BJ (cell line): ENCODE measurements at places on chromosomes 1 and 21.
A peak's percentile ranks its signal among the peaks of the same experiment; 100 is the strongest.

GRCh38 chr1:212286556-212287131 is 1.4 kb downstream of the PPP2R5A start:
- no peak for DNase-seq

GRCh38 chr1:47886141-47886540 is 111.0 kb downstream of the TRABD2B start:
- no peak for DNase-seq

GRCh38 chr1:95916616-95917015 is 682.6 kb downstream of the RWDD3 start:
- DNase-seq: no peak

DNA sequence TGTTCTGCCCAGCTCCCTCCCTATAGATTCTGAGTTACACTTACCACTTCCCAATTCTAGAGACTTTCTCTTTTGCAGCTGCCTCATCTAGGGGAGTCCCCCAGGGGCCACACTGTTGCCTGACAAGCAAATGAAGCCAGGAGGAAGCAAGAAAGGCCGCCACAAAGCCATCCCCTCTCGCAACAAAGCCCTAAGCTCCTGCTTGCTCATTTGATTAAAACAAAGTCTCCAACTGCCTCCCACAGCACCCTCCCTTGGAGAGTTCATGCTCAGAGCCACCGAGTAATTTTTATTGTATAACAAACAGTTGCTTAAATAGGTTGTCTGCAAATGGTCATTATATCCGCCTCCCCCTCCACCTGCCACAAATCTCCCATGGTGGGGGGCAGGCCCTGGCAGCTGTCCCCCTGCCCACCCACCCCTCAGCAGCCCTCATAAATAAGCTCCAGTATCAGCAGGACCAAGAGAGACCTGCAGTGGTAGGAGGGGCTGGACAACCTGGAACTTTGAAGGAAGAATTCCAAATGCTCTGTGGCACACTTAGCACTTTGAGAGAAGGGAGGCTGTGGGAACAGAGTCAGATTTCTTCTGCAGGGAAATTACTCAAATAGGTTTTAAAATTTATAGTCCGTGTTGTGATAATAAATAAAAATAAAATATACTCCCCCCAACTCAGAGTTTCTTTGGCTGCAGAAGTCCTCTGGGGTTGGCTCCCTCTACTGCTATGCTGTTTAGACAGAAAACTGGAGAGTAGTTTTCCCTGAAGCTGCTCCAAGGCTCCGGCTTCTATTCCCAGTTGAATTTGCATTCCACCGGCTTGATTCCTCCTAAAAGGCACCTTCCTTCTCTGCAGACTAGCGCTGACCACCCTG is 237.5 kb downstream of the TTLL7 start:
- no peak for DNase-seq

GRCh38 chr21:45997205-45997494 is 15.6 kb downstream of the COL6A1 start:
- DNase-seq: no peak

GRCh38 chr1:221405146-221405545 is 336.7 kb downstream of the DUSP10 start:
- no peak for DNase-seq

GRCh38 chr1:109659145-109659544 is 3.2 kb downstream of the GSTM4 start:
- no peak for DNase-seq

DNA sequence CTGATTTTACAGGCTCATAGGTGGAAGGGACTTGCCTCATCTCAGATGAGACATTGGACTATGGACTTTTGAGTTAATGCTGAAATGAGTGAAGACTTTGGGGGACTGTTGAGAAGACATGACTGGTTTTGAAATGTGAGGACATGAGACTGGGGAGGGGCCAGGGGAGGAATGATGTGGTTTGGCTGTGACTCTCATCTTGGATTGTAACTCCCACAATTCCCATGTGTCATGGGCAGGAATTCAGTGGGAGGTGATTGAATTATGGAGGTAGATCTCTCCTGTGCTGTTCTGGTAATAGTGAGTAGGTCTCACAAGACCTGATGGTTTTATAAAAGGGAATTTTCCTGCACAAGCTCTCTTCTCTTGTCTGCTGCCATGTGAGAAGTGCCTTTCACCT is 20.8 kb downstream of the SCYL3 start:
- DNase-seq: no peak

DNA sequence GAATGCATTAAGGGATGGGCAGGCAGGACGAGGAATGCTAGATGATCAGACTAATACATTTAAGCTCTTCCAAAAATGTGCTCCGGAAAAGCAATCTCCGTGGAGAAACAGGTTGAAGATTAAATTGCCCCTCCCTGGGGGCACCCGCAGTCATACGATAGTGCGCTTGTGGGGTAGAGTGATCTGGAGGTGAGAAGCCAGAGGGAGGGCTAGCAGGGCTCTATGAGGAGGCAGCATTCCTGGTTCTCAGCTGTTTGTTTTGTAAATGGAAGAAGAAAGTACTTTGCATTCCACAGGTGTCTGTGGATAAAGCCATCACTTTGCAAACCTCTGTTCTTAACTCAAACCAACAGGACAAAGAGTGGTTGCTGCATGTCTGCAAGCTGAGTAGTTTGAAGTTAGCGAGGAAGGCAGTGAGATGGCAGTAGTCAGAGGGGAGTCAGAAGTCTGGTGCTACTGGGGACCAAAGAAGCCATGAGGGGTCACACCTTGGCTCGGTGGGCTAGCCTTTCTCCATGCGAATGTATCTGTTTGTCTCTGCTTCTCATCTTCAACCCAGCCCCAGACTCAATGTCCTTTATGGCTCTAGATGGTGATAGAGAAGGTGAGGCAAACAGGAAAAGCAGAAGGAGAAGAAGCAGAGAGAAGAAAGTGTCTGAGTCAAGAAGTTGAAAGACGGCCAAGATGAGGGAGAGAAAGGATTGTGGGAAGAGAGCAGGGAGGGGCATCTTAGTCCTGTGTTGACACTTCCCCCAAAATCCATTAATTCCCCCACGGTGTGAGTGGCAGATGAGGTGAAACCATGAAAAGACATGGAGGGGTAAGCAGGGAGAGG is 65.2 kb upstream of the GJA8 start:
- DNase-seq: no peak

- no peak for DNase-seq
Measured at GRCh38 chr1:53255031-53255430, 16.7 kb upstream of the MAGOH start.

GRCh38 chr1:68028566-68028965 is 21.9 kb downstream of the DIRAS3 start:
- DNase-seq: no peak

- DNase-seq: no peak
Measured at GRCh38 chr1:50378770-50379169, 44.5 kb downstream of the DMRTA2 start.

GRCh38 chr1:231665101-231665500 is 38.5 kb downstream of the DISC1 start:
- DNase-seq: no peak

DNA sequence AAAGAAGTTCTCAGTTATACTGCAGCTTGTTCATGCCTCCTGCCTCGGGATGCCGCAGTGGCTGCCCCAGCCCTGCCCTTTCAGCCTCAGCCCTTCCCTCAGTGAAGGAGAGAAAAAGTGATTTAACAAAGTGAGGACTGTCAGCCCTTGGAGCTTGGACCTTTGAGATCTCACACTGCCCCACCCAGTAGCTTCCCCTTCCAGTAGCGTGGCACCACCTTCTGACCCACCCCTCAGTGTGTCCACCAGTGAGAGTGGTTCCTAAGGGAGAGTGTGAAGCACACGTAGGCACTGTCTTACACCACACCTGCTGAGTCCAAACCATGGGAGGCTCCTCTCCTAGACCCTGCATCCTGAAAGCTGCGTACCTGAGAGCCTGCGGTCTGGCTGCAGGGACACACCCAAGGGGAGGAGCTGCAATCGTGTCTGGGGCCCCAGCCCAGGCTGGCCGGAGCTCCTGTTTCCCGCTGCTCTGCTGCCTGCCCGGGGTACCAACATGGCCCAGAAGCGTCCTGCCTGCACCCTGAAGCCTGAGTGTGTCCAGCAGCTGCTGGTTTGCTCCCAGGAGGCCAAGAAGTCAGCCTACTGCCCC is at the start of gene CDA:
Gene CDA, plus strand, starts transcription at position 464 of the 592 bp plus-strand sequence. Its CDS starts 33 bp downstream, at position 497.
- DNase-seq: no peak

GRCh38 chr1:168689726-168690602 is 39.0 kb downstream of the DPT start:
- no peak for DNase-seq

GRCh38 chr1:209561532-209561931 is 22.0 kb upstream of the CAMK1G start:
- no peak for DNase-seq

GRCh38 chr1:162342452-162342983 is 34.1 kb downstream of the SPATA46 start:
- no peak for DNase-seq

GRCh38 chr1:41411229-41411628 is 50.0 kb downstream of the FOXO6 start:
- DNase-seq: no peak

- DNase-seq: no peak
Measured at GRCh38 chr1:215045698-215046308, 36.7 kb upstream of the KCNK2 start.

- no peak for DNase-seq
Measured at GRCh38 chr21:36718951-36719501, 20.1 kb downstream of the SIM2 start.

DNA sequence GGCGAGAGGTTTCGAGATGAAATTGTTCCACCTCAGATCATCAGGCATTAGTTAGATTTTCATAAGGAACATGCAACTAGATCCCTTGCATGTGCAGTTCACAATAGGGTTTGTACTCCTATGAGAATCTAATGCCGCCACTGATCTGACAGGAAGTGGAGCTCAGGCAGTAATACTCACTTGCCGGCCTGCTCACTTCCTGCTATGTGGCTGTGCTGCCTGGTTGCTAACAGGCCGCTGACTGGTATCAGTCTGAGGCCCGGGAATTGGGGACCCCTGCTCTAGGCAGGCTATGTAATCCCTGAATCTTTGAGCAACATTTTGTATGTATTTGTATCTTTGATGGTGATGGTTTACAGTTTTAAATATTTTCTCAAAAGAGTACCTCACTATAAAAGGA is 32.5 kb downstream of the XKR8 start:
- no peak for DNase-seq

- no peak for DNase-seq
Measured at GRCh38 chr21:43832648-43833047, 32.4 kb upstream of the AGPAT3 start.

DNA sequence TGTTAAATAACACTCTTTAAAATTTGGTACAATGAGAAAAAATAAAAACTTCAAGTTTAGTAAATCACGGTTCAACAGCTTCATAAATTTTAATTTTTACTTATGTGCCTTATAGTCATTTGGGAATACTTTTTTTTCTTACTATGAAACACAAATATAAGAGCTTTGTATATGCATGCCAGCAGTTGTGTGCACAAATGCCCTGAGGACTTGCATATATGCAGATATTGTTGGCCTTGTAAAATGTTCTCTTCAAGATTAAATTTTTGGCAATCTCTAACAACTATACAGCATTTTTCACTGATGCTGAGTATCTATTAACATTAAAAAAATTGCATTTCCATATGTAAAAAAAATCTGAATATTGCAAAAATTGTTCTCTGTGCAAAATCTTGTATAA is 458.7 kb upstream of the BRINP3 start:
- no peak for DNase-seq

GRCh38 chr1:59156526-59157199 is 140.2 kb upstream of the FGGY start:
- no peak for DNase-seq

DNA sequence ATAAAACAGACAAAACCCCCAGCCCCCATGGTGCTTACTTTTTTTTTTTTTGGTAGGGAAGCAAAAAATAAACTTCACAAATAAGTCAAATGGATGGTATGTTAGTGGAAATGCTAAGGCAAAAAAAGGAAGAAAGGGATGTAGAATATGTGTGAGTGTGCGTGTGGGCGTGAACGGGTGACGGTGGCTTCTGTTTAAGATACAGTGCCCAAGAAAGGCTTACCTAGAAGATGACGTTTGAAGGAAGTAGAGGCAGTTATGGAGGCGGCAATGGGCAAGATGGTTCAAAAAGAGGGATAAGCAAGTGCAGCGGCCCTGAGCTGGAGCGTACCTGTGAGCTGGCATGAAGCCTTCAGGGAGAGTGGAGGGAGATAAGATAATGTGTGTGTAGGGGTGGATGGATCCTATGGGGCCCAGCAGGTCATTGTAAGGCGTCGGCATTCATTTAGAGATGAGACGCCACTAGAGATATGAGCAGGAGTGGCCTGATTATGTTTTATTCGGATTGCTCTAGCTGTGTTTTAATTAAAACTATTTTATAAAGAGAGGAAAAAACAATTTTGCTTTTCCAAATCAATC is 19.9 kb downstream of the LEPR start:
- no peak for DNase-seq

GRCh38 chr1:24392982-24393650 is 20.5 kb downstream of the STPG1 start:
- DNase-seq: no peak

DNA sequence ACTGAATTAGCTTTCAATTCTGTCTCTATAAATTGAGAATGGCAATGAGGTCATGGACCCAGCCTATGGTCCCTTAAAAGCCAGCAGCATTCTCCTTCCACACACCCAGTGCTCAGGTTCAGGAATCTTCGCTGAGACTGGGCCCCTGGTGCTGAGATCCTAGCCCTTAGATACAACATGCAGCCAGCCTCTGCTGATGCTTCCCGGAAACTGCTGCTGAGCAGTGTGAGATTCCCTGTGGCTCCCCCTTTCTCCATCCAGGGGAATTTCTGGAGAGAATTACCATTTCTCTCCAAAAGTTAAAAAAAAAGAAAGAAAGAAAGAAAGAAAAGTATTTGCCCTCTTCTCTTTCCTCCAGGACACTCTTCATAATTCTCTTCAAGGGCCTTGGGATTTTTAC is 31.7 kb upstream of the RALGPS2 start:
- DNase-seq: no peak

GRCh38 chr1:204254031-204254661 is 40.4 kb upstream of the GOLT1A start:
- peak; percentile 76 for DNase-seq

GRCh38 chr1:206445116-206445515 is 25.2 kb upstream of the IKBKE start:
- no peak for DNase-seq

DNA sequence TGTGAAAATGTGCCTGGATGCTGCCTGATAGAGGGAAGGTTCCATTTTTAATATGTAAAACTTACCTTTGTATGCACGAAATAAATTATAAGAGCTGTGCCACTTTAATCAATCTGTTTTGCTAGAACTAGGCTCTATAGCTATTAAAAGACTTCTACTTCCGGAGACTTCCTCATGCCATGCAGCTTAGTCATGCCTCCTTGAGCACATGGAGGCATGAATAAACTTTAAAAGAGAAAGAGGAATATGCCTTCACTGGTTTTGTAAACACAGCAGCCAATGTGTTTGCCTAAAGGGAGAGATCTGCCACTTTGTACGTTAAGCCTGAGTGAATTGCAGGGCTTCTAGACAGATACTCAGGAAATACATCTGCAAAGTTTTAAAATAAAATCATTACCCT is 604.6 kb downstream of the LRRIQ3 start:
- DNase-seq: no peak

GRCh38 chr1:18852501-18852900 is 7.0 kb downstream of the TAS1R2 start:
- no peak for DNase-seq

GRCh38 chr1:228004331-228004855 is 2.4 kb upstream of the WNT3A start:
- no peak for DNase-seq

- no peak for DNase-seq
Measured at GRCh38 chr21:43759651-43760050, 16.5 kb downstream of the CSTB start.

GRCh38 chr1:70467531-70467930 is 56.5 kb downstream of the CTH start:
- no peak for DNase-seq

GRCh38 chr1:232622981-232623380 is 7.0 kb downstream of the SIPA1L2 start:
- DNase-seq: no peak
